ENCODE measurements at places on chromosomes 6 and 20.

DNA sequence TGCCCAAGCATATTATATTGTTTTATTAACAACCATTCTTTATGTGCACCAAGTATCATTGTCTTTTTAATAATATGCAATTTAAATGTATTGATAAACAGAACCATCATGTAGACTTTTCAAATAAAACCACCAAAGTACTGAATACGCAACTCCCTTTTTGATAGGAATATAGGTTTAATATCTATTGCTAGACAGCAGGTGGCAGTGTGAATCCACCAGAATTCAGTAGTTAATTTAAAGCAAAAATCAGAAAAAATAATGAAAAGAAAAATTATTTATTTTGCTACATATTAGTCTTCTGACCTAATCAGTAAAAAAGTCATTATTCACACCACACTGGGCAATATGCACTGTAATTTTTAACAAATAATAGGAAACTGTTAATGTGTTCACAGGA is 143.7 kb downstream of the KLHL32 start:
- peak; percentile 17 for DNase-seq

DNA sequence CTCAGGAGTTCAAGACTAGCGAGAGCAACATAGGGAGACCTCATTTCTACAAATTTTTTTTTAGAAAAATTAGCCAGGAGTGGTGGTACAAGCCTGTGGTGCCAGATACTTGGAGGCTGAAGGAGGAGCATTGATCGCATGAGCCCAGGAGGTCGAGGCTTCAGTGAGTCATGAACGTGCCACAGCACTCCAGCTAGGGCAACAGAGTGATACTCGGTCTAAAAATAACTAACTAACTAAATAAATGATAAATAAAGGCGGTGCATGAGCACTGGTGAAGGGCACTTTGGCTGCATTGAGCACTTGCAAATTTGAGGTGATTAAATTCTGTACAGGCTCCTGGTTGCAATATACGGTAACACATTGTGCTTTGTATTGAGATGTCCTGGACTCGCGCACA is 13.5 kb downstream of the HLA-A start:
- DNase-seq = no peak

GRCh38 chr20:23178806-23179205 is 92.7 kb upstream of the CD93 start:
- no peak for DNase-seq

- DNase-seq = no peak
These were observed 36.6 kb downstream of the IRF4 start for GRCh38 chr6:428047-428603.

All from fibroblast of skin of left quadriceps (primary cell).